MM.1S (cell line): ENCODE measurements at places on chromosomes 16 and 17.

DNA sequence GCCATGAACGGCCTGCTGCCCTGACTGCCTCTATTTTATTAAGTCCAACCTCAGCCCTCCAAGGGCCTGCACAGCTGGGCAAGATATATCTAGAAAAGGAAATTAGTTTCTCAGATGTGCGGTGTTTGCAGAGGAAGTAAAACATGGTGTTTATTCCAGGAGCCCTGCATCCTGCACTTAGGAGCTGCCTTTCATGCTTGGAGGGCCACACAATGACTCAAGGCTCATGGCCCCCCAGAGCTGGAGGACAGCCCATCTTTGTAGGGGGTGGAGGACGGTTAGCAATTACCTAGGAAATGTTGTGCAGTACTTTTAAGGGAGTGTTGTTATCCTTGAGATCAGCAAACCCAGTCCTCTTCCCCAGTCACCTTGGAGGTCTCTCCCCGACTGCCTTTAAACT, 80.5 kb downstream of the COPRS start:
- no peak for DNase-seq
- no peaks in the 10 kb centered on the region for H3K4me1 ChIP-seq
- no peak overlapping the region for H3K27ac ChIP-seq
- H3K36me3 ChIP-seq: no peaks in the 10 kb centered on the region
- H3K4me3 ChIP-seq: no peak overlapping the region

DNA sequence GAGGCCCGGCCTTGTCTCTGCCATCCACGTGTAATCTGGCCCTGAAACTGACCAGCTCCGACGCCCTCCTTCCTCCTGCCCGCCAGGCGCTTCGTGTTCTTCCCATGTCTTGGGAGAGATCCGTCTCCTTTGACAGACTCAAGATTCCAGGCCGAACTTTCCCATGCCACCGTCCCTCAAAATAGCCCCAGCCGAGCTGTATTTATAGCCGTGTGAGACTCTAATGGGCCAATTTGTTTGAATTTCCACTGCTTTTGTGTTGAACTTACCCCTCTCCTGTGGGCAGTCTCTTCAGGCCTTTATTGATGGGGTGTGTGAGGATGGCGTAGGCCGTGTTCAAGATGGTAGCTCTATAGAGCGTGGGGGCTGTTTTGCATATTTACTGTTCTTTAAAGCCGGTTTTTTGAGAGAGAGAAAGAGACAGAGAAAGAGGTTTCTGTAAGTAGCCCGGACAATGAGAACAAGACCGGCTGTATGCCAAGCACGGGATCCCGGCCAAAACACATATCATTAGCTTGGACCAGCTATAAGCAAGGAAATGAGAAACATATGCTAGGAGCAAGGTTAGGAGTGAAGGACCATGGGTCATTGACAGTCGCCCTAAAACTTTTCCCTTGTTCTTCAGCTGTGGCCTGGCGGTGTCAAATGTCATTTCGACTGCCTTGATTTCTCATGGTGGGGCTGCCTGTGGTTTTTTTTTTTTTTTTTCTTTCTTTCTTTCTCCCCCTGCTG, 124.5 kb upstream of the ZFHX3 start:
- no peaks in the 10 kb centered on the region for H3K36me3 ChIP-seq
- H3K27me3 ChIP-seq: no peaks in the 10 kb centered on the region
- H3K4me1 ChIP-seq: no peaks in the 10 kb centered on the region
- DNase-seq: no peak

DNA sequence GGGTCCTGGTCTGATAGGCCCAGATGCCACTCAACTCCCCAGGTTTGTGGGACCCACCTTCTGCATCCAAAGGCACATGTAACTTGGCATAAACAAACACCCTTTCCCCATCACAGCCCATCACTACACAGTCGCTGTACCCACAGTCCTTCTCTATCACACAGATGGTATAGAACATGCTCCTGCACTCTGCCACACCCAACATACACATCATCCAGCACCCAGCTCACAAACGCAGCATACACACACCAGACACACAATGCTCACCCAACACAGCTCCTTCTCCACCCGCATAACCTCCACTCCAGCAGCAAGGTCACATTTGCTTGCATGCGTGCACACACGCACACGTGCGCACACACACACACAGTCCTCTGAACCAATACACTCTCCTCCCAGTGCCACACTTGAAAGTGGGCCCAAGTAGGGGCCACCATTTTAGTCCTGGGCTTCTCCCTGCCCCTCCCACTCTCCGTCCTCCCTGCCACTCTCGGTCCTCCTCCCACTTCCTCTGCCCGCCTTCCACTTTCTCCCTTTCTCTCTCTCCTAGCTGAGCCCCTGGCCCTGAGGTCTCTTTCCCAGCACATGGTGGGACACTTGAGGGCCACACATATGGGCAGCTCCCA, 8.5 kb upstream of the TMEM92 start:
- peaks cover 45% of the 10 kb centered on the region for H3K27me3 ChIP-seq
- no peak overlapping the region for H3K27ac ChIP-seq
- H3K36me3 ChIP-seq: no peaks in the 10 kb centered on the region
- DNase-seq: no peak
- H3K4me1 ChIP-seq: no peaks in the 10 kb centered on the region
- no peak overlapping the region for H3K4me3 ChIP-seq

DNA sequence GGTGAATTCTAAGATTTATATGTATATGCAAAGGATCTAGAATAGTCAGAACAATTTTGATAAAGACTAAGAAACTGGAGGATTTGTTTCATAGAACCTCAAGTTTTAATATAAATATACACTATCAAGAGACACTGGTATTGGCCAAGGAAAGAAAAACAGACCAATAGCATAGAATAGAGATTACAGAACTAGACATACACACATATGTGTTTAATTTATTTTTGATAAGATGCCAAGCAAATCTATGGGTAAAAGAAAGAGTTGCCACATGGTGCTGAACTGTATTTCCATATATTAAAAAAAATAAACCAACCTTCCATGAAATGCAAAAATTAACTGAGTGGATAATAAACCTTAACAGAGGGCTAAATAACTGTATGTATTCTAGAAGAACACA, 27.9 kb upstream of the LRRC37A3 start:
- no peaks in the 10 kb centered on the region for H3K4me1 ChIP-seq
- DNase-seq: no peak
- no peaks in the 10 kb centered on the region for H3K36me3 ChIP-seq
- no peak overlapping the region for H3K4me3 ChIP-seq
- H3K27me3 ChIP-seq: no peaks in the 10 kb centered on the region
